ENCODE measurements at places on chromosomes 3 and 15.

- DNase-seq, result peak; percentile 97
Measured at GRCh38 chr15:65818927-65819562, 27.0 kb upstream of the DENND4A start.

DNA sequence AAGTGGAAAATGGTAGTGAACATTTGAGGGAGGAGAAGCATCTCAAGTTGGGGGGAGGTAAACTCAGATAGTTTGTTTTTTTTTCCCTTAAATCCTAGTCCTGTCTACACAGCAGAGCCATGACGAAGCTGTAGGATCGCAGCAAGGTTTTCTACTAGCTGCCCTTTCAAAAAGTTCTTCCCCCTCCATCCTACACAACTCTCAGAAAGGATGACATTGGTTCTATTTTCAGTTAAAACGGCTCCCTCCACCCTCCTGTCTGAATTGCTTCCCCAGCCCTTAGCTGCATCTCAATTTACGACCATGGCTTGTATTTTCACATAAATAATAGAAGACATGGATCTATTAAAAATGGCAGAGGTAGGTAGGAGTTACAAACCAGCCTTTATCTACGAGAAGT is 2.2 kb downstream of the HOMER2 start:
- DNase-seq, result no peak

GRCh38 chr3:136404056-136404455 is 153.9 kb downstream of the PCCB start:
- DNase-seq, result no peak

- DNase-seq, result no peak
Measured at GRCh38 chr15:68733666-68734065, 87.0 kb downstream of the ANP32A start.

GRCh38 chr3:145557405-145557804 is 603.6 kb downstream of the PLOD2 start:
- DNase-seq, result no peak

DNA sequence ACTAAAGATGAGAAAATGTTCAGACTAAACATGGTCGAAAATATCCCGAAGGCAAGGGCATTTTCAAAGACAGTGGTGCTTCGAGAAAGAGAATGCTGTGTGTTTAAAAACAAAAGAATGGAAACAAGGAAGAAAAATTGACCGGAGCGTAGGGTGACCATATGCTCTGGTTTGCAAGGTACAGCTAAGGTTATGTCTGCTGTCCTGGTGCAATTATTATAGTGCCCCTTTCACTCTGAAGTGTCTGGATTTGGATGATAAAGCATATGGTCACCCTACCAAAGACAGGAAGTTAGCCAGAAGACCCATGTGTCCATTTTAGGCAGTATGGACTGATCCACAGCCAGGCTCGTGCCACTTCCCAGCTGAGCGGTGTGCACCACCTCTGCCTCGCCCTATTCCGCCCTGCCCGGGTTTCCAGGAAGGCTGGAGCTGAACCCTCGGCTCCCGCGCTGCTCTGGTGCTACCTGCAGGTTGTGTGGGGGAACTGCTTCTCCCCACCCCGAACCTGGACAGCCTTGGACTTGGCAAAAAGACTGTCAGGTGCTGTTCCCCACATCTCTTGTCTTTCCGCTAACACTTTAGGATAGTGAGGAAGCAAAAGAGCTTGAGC is 25.2 kb downstream of the GOLGA6D start:
- no peak for DNase-seq

DNA sequence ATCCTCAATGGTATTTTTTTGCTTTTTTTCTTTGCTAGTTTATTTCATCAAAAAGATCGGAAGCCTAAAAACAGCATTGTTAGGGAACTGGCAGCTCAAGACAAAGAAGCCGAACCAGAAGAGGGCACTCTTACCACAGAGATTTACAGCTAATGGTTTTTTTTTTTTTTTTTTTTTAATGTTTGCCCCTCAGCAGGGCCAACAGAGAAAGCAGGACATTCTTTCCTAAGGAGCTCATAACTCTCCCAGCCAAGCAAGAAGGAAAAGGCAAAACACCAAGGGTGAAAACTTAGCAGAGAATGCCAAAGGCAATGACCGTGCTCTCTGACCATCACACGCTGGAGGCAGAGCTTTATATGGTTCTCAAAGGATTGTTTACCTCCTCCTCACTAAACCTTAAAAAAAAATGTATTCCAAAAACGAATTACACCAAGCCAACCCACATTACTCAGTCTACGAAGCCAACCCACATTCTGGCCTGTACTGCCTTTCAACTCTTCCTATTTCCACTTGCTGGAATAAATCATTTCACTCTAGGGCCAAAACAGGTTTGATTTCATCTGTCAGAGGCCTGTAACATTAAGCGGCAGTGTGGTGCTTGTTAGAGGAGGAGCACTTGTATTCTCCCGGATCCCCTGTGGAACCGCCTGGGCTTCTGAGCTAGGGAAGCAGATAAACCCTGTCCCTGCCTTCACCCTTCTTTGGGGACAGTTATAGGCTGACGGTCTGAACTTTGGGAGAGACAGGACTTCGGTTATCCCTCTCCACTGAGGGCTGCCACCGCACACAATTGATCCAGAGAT is 35.6 kb upstream of the GYG1 start:
- DNase-seq, result peak; percentile 29

Data from T-helper 2 cell (primary cell).